ENCODE measurements at places on chromosomes 1 and 21. TPM values are rescaled to one million over a fixed set of nuclear protein-coding genes. Genes with fewer than 3 reads are reported as not detected.

DNASE2B gene
- not detected for total RNA-seq

SERTAD4 gene
- total RNA-seq: 0.53 TPM

KRTAP19-4 gene
- total RNA-seq: not detected

COL9A2 gene
- 0.20 TPM for total RNA-seq

All from A549 treated with Hydrocortisone at 1 μM for 4 hours (cell line).